Neural crest cell (in vitro differentiated cells): ENCODE measurements at places on chromosomes 1 and 21.
A peak's percentile ranks its signal among the peaks of the same experiment; 100 is the strongest.

- peak; percentile 62 for DNase-seq
Measured at GRCh38 chr1:110087812-110088738, 17.6 kb upstream of the ALX3 start.

GRCh38 chr1:199866210-199866617, 161.3 kb upstream of the NR5A2 start:
- no peak for DNase-seq

DNA sequence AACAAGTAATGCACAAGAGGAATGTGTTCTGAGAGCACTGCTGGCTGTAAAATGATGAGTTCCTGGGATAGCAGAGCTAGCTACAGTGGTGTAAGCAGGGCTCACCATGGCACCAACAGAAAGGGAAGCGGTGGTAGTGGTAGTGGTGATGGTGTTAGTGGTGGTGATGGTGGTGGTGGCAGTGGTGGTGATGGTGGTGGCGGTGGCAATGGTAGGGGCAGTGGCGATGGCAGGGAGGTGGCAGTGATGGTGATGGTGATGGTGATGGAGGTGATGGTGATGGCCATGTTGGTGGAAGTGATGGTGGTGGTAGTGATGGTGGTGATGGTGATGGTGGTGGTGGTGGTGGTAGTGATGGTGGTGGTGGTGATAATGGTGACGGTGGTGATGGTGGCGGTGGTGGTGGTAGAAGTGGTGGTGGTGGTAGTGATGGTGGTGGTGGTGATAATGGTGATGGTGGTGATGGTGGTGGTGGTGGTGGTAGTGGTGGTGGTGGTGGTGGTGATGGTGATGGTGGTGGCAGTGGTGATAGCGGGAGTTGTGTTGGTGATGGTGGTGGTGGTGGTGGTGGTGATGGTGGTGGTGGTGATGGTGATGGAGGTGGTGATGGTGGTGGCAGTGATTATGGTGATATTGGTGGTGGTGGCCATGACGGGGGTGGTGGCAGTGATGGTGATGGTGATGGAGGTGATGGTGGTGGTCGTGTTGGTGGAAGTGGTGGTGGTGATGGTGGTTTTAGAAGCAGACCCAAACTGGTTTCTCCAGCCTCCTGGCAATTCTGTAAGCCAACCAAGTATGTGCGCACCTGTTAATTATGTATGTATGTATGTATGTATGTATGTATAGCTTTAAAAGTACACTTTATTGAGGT, 254.1 kb downstream of the TRABD2B start:
- no peak for DNase-seq

- DNase-seq: no peak
Measured at GRCh38 chr1:20282533-20282932, 8.1 kb upstream of the VWA5B1 start.

DNA sequence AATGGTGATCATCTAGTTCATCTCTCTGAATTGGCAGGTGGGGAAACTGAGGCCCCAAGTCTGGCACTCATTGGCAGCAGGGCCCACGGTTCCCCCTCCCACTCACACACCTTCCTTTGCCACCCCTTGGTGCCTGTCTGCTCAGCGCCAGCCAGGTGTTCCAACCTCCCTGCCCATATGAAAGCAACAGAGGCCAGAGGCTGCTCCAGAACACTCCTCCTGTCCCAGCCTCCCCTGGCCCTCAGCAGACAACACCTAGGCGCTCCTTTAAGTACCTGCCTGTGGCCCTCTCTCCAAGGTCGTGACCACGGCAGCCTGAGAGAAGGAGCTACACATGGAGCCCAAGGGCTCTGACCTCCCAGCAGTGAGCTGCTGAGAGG, 362.3 kb upstream of the VAMP3 start:
- DNase-seq: no peak

- DNase-seq: no peak
Measured at GRCh38 chr21:33971492-33972013, 55.9 kb upstream of the ATP5PO start.

DNA sequence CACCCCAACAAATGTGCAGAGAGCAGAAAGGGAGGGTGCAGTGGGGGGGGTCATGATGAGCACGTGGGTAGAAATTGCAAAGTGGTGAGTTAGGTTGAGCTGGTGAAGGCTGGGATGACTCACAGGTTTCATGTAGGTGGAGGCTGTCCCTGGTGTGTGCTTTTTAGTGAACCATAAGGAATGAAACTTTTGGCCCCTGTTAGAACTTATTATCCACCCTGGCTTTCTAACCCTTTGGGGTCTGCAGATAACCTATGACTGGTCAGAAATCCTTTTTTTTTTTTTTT, 46.9 kb downstream of the DOP1B start:
- no peak for DNase-seq

DNA sequence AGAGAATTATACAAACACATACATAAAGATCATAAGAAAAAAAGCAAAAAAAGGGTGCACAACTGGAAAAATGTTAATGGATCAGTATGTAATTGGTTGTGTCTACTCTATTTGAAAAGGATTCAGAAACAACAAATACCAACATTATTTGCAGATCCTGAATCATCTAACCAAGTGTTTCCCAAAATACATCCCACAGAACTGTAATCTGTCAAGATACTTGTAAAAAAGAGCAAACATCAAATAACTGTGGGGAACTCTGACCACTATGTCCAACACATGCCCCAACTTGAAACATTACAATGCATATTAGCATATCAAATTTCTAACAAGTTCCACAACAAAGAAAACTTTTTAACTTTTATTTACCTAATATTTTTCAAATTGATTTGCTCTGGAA, 22.6 kb downstream of the ANKRD13C start:
- DNase-seq: no peak

GRCh38 chr21:33199100-33199464, 30.7 kb upstream of the IFNAR2 start:
- DNase-seq: no peak

- no peak for DNase-seq
Measured at GRCh38 chr1:15401391-15402055, 8.2 kb upstream of the EFHD2 start.

DNA sequence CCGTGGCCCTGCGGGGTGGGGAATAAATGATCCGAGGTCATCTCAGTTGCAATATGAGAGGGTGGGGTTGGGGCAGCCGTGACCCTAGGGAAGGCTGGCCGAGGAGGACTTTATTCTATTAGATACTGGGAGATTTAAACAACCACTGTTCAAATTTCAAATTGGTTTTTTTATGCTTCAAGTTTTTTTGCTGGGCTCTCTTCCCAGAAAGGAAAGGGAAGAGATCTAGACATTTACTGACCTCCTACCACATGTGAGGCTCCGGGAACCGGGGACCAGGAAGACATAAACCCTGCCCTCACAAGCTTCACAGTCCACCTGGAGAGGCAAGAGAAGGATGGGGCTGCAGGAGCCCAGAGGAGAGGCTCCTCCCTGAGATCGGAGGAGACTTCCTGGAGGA, 207.3 kb downstream of the FOXD2 start:
- no peak for DNase-seq

GRCh38 chr1:218983848-218984247, 189.8 kb upstream of the LYPLAL1 start:
- DNase-seq: no peak

- DNase-seq: no peak
Measured at GRCh38 chr21:45463871-45464270, 58.9 kb downstream of the COL18A1 start.

DNA sequence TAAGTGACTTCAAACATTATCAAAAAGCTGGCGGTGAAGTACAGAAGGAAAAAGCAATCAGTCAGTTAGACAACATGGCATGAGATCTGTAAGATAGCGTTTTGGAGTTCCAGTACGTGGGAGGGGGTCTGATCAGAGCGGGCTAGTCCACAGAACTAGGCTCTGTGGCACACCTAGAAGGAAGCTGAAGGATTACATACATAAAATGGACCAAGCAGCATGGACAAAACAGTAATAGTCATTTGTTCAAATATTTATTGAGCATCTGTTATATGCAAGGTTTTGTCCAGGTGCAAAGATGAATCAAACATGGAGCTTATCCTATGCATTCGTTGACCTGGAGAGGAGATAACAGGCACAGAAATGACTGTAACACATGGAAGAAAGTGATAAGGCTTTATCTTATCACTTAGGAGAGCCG, 22.9 kb upstream of the PLA2G2E start:
- no peak for DNase-seq

- DNase-seq: no peak
Measured at GRCh38 chr1:11238311-11238710, 24.0 kb downstream of the MTOR start.

DNA sequence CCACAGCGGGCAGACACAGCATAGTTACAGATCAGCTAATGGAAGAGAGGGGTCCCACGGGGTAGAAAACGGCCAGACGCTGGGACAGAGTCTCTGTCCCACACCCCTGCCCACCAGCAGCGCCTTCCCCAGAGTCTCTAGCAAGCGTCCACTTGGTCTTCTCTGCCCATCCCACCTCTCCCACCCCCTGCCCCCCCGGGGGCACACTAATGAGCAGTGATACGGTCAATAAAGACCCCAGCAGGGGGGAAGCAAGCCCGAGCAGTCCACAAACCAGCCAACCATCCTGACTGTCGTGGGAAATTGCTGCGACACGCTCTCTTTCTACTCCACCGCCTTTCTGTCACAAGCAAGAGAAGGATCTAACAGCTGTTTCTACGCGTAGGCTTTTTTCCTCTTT, 374.7 kb downstream of the NPHP4 start:
- DNase-seq: no peak

DNA sequence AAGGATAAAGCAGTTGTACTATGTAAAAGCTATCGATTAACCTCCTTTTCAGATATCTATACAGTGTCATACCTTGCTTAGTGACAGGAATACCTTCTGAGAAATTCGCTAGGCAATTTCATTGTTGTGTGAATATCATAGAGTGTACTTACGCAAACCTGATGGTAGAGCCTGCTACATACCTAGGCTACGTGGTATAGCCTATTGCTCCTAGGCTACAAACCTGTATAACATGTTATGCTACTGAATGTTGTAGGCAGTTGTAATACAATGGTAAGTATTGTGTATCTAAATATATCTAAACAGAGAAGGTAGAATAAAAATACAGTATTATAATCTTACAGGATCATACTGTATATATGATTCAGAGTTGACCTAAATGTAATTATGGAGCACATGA, 26.5 kb downstream of the FLVCR1 start:
- no peak for DNase-seq

DNA sequence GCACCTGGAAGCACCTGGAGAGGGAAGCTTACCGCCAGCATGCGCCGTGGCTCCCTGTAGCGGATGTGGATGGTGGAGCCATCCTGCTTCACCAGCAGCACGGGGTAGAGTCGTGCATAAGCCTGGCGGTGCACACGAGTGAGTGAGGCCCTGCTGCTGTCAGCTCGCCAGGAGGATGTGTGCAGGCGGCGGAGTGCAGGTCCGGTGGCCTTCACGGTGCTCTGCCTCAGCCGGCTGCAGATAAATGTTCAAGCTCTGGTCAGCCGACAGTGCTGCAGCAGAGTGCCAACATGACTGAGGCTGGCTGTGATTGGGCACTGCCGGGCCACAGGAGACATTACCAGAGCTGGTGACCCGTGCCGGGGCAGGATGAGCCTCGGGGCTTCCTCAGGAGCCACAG, 1.5 kb downstream of the MRPL55 start:
- no peak for DNase-seq

GRCh38 chr1:244010703-244011123, 40.4 kb upstream of the ZBTB18 start:
- no peak for DNase-seq

DNA sequence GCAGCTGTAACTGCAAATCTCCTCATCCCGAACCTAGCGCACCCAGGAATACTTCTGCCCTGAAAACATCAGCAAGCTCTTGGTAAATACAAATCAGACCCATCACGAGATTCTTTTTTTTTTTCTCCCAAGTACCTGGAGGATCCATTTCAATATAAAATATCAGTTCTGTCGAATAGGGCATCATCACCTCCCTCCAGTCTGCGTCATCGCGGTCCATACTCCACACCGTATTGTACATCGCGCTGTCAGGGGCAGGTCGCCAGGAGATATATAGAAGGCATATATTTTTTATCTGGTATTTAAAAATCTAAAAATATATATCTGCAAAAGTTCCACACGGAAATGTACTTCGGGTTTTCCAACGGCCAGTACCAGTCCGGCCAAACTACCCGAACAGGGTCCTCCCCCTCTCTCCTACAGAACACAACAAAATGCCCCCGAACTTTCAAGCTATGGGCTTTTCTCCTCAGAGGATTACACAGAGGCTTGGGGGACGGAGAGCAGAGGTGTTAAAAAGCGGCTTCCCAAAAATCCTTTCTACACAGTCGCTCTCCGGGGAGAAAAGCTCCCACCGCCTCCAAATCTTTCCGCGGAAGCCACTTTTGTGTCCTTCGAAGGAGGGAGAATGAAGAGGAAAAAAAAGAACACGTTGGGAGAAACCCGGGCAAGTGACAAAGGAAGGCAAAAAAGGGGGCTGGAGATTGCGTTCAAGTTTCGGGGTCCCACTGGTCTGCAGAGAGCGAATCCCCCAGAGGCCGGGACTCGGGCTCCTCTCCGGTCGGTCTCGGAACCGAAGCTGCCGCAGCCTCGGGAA, 509 bp downstream of the PIK3R3 start:
- DNase-seq: peak; percentile 19

- peak; percentile 65 for DNase-seq
Measured at GRCh38 chr1:214331827-214332423, 51.0 kb downstream of the SMYD2 start.

DNA sequence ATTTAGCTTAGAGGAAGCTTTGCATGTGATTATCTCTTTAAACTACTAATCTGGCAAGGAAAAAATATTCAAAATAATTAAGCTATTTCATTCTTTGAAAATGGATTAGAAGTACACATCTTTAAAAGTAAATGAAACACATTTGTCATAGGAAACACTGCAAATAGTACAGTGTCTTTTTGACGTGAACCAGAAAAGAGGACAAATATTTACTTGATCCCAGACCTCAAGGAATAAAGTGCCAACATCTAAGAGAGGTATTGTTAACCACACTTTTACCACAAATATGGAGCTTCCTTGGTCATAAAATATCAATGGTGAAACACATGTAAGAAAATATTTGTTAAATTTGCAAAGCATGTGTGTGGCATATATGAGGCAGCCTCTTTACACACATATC, 159.9 kb downstream of the SNX7 start:
- no peak for DNase-seq

- DNase-seq: no peak
Measured at GRCh38 chr1:188154761-188155160, 1326.0 kb downstream of the PLA2G4A start.

GRCh38 chr1:42231253-42231652, 66.7 kb upstream of the GUCA2A start:
- DNase-seq: no peak

GRCh38 chr1:198906739-198907422, 268.0 kb downstream of the PTPRC start:
- no peak for DNase-seq

DNA sequence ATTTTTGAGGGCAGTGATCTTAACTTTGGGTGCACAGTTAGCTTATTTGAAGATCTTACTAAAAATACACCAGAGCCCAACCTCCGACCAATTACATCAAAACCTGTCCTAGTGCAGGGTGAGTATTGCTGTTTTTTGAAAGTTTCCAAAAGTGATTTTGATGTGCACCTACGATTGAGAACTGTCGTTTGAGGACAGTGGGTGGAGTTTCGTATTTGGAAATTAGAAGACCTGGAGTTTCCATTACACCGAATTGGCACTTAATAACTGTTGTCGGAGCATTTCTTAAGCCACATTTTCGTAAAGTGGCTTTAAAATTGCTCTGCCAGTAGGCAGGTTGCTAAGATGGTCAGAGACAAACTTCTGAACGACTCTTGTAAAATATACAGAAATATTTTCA, 1.1 kb downstream of the SOD1 start:
- DNase-seq: no peak

- DNase-seq: no peak
Measured at GRCh38 chr1:117562581-117563491, 43.0 kb upstream of the TENT5C start.

GRCh38 chr1:201612645-201613044, 73.7 kb downstream of the NAV1 start:
- DNase-seq: no peak
